ENCODE measurements at places on chromosomes 7 and 10. TPM values are rescaled to one million over a fixed set of nuclear protein-coding genes. Genes with fewer than 3 reads are reported as not detected.

- DNase-seq = no peak
Observed at GRCh38 chr10:64571056-64571455, 1049.9 kb downstream of the REEP3 start.

Gene KCNMA1
- 105 TPM for total RNA-seq

Gene GJD4
- not detected for total RNA-seq

GRCh38 chr7:134313543-134313942 is 3.2 kb downstream of the SLC35B4 start:
- no peak for DNase-seq

Gene NPY4R
- total RNA-seq = 0.16 TPM

Gene CHAT
- not detected for total RNA-seq

Gene MINPP1
- total RNA-seq = 23.1 TPM

Gene FOXP2
- 85.2 TPM for total RNA-seq

Gene GSTO2
- 6.5 TPM for total RNA-seq

Gene KIAA1217
- 18.0 TPM for total RNA-seq

GRCh38 chr10:77251297-77252013 is 386.2 kb downstream of the KCNMA1 start:
- no peak for DNase-seq

DNA sequence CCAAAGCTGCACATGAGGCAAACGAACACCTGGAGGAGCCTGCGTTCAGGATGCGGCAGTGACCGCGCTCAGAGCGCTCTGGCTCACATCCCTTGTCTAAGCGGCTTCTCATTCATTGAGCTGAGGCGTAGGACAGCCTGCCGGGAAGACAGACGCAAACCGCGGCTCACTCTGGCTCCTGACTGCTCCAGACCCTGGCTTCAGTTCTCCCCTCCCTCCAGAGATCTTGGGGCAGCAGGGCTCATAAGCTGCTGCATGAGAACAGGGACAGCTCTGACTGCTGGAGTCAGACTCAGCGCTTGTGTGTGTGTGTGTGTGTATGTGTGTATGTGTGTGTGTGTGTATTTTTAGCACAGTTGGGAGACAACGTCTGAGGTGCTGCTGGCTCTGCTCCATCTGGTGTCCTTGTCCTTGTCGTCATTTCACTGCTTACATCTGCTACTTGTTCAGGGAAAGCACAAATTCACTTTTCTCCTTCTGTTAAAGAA is 15.8 kb upstream of the LYZL2 start:
- DNase-seq = no peak

- no peak for DNase-seq
Observed at GRCh38 chr10:68333440-68334431, 1.0 kb upstream of the PBLD start.
